Activated naive CD8-positive, alpha-beta T cell treated with anti-CD3 and anti-CD28 coated beads, Interleukin-2, amount 50 U/mL, for 16 hours (primary cell): ENCODE measurements at places on chromosomes 12 and 14.
A peak's percentile ranks its signal among the peaks of the same experiment; 100 is the strongest.

GRCh38 chr14:76235628-76236027 lies 83.9 kb downstream of the GPATCH2L start:
- no peak for DNase-seq

DNA sequence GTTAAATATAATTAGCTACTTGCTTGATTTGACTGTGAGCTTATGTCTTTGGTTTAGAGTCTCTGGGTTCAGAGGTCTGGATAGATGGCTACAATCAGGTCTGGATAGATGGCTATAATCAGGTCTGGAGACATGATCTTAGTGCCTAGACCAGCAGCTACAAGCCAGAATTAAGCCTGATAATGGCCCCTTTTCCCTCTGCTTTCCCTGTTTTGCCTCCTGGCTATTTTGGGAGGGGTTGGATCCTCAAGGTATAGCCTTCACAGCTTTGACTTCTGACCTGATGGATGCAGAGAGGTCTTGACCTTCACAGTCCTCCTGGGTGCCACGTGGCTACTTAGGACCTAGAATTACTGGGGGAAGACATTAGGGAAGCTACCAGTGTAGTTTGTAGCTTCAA lies 877.7 kb downstream of the GALC start:
- no peak for DNase-seq

GRCh38 chr12:46269429-46270241 lies 792 bp upstream of the SLC38A1 start:
- peak; percentile 64 for DNase-seq

GRCh38 chr14:31692376-31692781 lies 131.2 kb downstream of the NUBPL start:
- no peak for DNase-seq

DNA sequence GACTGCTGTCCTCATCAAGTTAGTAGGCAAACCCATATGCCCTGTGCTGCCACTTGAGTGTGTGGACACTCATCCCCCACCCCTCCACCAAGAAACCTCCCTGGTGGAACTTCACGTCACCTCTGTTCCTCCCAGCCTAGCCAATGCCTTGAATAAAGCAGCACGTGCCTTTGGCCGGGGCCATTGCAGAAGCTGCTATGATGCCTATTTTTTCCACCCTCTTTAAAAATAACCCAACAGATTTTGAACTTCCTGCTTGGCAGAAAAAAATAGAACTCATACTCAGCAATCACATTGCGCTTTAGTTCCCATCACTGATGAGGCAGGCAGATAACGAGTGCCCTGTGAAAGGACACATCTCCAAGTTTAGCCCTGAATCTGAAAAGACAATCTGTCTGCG lies 23.1 kb upstream of the PWP1 start:
- no peak for DNase-seq

- no peak for DNase-seq
Observed at GRCh38 chr12:1318327-1319031, 275.9 kb downstream of the FBXL14 start.

- no peak for DNase-seq
Observed at GRCh38 chr12:124919521-124920352, 5.3 kb upstream of the UBC start.
